T follicular helper cell (primary cell): ENCODE measurements at places on chromosomes 1 and 21.

DNA sequence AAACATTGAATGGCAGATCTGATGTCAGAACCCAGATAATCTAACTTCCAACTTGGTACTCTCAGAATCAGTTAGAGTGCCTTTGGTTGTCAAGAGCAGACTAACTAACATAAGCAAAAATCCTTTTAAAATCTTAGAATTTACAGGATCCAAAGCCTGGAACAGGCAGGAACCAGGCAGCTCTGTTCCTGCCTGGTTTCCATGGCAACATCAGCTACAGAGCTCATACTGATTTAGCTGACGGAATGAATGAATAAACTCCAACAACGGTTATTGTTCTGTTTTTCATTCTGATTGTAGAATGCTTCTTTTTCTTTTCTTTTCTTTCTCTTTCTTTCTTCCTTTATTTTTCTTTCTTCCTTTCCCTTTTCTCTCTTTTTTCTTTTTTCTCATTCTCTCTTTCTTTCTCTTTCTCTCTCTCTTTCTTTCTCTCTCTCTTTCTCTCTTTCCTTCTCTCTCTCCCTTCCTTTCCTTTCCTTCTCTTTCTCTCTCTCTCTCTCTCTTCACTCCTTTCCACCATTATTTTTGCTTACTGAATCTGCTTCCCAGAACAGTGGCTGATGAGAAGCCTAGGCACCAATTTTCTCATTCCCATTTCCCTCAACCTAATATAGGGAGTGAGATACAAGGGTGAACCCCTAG is 121.6 kb downstream of the RGS7 start:
- no peak for DNase-seq

GRCh38 chr1:32874860-32875752 is 4.4 kb upstream of the FNDC5 start:
- DNase-seq = no peak

DNA sequence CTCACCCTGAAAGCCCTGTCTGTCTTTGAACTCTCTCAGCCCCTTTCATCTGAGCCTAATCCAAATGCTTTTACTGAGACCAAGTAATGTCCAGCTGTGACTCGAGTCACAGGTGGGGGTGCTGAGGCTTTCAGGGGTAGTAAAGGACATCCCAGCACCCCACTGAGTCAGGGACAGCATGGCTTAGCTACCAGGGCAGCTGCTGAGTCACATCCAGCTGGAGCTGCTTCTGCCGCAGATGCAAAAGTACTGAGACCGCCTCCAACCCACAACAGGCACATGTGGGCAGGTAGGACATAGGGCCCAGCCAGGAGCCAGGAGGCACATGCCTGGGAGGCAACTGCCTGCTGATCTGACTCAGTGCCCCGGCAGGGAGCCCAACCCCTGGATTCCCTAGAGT is 6.7 kb upstream of the VSIG8 start:
- no peak for DNase-seq

DNA sequence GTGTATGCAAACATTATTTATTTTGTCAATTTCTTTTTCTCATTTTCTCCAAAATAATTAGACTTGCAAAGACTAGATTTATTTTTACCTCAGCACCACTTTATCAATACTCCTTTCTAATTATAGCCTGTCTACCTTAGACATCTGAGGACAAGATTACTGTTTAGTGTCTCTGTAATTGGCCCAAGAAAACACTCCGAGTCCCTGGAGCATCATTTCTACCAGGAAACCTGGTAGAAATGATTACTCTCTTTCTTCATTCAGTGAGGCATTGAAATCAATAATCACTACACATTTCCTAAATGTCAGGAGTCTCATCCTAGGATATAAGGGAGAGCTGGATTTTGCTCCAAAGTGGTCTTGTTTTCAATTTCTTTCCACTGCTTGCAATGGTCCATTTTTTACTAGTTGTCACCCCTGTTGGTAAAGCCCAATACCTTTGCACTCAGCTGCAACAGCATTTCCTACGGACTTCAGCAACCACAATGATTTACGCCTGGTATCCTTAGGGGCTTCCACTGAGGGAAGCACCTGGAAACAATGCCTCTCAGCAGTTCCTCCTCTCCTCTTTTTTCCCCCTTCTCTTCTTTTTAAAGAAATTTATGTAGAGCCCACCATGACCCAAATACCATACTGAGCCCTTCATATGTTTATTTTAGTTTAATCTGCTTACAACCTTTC is 64.6 kb downstream of the GRIK1 start:
- DNase-seq = no peak

GRCh38 chr1:202976633-202977032 is 9.6 kb upstream of the CYB5R1 start:
- no peak for DNase-seq

GRCh38 chr1:226029093-226029496 is 30.0 kb upstream of the SDE2 start:
- no peak for DNase-seq

DNA sequence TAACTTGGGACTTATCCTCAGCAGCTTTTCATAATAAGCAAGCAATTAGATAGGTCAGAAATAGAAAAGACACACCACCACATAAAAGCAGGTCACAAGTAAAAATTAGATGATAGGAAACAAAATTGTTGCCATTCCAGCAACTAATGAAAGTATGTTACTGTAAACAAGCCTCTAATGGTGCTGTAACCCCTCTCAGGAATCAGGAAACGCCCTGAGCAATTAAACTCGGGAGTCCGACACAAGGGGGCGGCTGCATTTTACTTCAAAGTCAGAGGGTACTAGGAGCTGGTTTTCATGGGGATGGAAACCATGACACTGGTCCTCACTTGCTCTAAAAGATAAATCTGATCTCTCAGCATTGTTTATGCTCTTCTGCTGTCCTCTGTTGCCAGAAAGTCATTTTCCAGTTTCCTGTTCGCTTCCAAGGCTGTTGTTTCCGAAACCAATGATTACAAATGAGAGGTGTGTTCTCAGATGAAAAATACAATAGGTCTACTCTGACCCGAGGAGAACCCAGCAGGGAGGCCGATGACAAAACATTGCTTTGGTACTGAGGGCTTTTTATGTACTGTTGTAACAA is 93.4 kb downstream of the TGFBR3 start:
- DNase-seq = no peak

DNA sequence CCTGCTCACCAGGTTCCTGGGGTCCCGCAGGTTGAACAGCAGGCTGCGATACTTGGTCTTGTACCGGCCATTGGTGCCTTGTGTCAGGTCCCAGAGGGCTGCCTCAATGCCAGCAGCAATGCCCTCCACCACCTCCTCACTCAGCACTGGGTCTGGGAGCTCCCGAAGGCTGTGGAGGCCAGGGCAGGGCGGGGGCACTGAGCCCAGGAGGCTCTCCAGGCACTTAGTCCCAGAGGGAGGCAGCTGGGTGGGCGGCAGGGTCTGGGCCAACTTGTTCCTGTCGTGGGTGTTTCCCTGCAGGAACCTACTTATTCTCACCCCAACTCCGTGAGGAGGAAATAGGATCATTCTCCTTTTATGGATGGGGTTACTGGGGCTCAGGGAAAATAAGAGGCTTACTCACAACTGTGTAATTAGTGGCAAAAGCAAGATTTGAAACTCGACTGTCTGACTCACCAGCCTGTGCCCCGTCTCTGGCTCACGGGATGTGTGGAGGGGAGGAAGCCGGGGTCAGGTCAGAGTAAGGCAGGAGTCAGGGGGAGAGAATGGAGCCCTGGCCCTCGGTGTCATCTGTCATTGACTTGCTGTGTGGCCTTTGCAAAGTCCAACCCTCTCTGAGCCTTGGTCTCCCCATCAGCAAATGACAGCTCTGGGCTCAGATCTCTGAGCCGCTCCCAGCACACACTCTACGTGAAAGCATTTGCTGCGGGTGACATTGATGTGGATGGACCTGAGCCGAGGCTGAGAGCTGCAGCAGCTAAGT is 17.2 kb downstream of the SPOCD1 start:
- DNase-seq = no peak

- no peak for DNase-seq
Observed at GRCh38 chr1:2637442-2638145, 4.8 kb upstream of the MMEL1 start.

GRCh38 chr1:228307218-228308023 is 99.2 kb downstream of the TRIM11 start:
- no peak for DNase-seq

- no peak for DNase-seq
Observed at GRCh38 chr1:246497331-246497915, 9.7 kb downstream of the SMYD3 start.

GRCh38 chr1:44808063-44808937 is at the start of gene BTBD19:
Gene BTBD19 (plus strand): TSS chr1:44808523. CDS start chr1:44808821, 298 bp downstream.
- DNase-seq = peak; percentile 47

- DNase-seq = no peak
Observed at GRCh38 chr21:32940079-32941014, 85.4 kb upstream of the OLIG2 start.

DNA sequence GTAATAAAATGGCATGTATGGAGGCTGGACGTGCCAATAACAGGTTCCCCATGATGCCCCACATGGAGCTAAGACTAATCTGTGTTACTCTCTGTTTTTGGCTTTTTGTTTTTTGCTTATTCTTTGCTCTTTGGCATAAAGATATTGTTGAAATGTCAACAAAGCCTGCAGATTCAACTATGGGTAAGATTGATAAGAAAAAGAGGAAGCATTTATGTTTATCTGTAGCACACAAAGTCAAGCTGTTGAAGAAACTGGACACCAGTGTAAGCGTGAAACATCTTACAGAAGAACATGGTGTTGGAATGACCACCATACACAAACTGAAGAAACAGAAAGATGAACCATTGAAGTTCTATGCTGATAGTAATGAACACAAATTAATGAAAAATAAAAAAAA is 402.7 kb downstream of the LTN1 start:
- DNase-seq = no peak

DNA sequence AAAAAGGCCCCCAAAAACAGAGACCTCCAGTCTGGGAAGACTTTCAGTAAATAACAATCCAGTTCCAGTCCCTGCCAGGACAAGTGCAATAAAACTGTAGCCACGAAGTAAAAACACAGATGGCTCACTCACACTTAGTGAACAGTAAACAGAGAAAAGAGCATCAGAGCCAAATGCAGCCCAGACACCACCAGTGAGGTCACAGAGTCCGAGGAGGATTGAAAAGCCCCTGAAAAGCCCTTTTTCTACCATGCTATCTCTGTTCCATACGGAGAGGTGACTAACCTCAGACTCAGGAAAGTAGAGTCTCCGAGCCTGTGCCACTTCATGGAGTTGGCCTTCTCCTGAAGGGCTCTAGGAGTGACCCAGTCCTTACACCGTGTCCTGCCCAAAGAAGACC is 84.5 kb downstream of the COLGALT2 start:
- DNase-seq = no peak

- DNase-seq = no peak
Observed at GRCh38 chr1:220528679-220529501, 954 bp downstream of the MARK1 start.

DNA sequence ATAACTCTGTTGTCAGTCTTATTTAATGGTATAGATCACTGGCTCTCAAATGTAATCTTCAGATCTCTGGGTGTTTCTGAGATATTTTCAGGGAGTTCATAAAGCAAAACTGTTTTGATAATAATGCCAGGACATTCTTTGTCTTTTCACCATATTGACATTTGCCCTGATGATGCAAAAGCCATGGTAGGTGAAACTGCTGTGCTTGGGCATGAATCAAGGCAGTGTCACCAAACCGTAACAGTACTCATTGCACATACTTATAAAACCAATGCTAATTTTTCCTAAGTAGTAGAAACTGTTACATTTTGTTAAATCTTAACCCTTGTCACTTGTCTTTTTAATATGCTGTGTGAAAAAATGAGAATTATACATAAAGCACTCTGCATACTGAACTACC is 76.0 kb downstream of the RPS6KC1 start:
- no peak for DNase-seq

DNA sequence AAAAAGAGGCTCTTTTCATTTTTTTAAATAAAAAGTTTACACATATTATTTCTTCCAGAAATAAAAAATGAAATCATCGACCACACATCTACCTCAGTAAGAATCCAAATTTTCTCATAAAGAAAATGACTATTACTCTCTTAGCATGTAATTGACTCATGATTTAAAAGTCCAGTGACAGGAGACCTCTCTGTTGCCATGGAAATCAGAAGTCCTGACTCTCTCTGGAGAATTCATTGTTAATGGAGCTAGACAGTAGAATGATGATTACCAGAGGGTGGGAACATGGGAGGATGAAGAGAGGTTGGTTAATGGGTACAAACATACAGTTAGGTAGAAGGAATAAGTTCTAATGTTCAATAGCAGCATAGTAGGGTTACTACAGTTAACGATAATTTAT is 5.0 kb upstream of the CLCA4 start:
- DNase-seq = no peak

GRCh38 chr1:197567442-197567841 is 207.8 kb downstream of the DENND1B start:
- DNase-seq = no peak

- no peak for DNase-seq
Observed at GRCh38 chr1:217188280-217189237, 442.3 kb downstream of the GPATCH2 start.

DNA sequence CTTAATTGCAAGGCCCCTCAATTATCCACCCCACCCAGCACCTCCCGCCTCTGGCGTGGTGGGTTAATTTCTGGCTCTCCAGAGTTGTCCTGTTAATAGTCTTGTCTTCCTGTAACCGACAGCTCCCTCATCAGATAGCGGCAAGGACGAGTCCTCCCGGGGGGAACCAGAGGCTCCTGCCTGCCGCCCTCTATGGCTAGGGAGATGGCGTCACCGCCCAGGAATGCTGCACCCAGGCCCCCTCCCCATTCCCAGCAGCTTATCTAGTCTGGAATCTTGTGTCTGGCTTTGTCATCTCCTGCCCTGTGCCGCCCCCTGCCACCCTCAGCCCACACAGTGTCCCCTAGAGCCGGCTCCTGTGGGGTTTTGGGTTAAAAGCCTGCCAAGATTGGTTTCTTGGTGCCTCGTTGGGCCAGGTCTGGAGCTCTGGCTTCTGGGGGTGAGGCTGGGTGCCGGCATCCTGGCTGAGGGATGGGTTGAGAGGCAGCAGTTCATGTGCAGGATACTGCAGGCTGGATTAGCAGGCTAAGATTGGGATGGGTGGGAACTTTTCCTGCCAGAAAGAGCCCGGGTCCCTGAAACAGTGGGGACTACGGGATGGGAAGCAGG is 48.8 kb downstream of the EDN2 start:
- no peak for DNase-seq

DNA sequence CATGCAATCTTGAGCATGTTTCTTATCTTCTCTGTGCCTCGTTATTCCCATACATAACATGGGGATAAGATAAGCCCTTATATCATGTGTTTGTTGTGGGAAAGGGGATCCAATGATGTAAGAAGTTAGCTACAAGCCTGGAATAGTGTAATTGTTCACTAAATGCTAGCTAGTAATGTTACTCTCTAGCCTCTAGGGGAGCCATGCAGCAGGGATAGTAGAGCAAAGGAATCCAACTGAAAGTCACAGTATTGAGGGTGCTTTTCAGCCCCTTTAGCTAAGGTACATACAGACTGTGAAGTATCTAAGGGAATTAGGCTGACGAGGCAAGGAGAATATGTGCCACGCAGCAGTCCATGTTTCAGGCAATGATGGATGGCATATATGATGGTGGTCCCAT is 46.9 kb downstream of the IL23R start:
- no peak for DNase-seq

- no peak for DNase-seq
Observed at GRCh38 chr1:197585809-197586208, 189.5 kb downstream of the DENND1B start.
